NCI-H1417 treated with DMSO at 0.1 percent for 48 hours (cell line): ENCODE measurements at places on chromosomes 2 and 18.
A peak's percentile ranks its signal among the peaks of the same experiment; 100 is the strongest.

GRCh38 chr2:208406474-208407451, at the start of gene PTH2R:
TSS of gene PTH2R (plus strand) at chr2:208406792. CDS start at chr2:208407044, 252 bp downstream.
- peak; percentile 36 for DNase-seq

DNA sequence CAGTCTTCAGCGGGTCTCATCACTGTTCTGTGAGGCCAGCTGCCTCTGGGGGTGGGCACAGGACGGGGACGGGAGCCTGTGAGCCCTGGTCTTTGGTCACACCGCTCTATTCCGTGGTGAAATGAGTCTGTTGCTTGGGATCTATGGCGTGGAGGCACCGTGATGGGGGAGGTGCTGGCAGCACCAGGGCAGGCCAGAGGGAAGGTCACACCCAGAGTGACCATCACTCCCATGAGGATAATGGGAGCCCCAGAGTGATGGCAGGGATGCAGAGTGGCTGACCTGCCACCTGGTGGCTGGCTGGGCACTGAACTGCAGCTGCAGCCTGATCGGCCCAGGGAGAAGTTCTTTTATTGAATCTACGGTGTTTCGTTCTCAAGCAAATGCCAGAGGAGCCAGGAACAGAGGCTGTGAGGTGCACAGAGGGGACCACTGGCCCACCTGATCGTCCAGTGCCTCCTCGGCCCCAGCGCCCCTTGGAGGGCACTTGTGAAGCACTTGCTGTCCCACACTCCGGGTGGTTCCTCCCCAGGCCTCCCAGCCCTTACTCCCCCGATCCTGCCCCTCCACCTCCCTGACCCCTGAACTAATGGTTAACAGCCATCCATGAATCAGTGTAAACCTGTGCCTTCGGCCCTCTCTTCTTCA, 17.9 kb downstream of the KCNIP3 start:
- DNase-seq = no peak

- no peak for DNase-seq
Measured at GRCh38 chr2:19176172-19176852, 182.1 kb downstream of the OSR1 start.

DNA sequence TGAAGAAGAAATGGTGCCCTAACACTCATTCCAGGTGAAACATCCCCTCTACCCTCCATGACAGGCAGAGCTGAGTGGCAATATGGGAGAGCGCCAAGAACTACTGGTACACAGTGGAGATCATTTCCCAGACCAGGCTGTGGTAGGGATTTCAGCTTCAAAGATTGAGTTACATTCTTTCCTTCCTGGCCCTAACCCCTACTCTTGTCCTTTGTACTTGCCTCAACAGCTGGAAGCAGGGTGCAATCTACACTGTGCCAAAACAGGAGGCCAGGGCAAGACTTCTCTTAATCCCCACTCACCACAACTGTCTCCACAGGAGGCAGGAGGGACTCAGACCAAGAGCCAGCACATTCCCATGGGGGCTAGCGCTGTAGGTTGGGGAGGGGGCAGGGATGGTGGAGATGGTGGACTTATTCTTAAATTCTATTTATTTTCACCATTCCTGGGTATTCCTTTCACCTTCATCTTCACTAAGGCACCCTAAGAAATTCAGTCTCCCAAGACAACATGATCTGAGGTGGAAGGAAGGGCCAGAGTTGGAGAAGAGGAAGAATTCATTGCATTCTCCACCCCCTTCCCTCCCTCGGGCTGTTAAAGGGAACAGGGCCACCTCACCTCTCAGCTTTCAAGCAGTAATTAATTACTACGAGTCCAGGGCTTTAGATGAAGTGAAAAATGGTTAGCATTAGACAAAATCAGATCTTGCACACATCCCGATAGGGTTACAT, 65.9 kb downstream of the AAK1 start:
- no peak for DNase-seq

GRCh38 chr18:66993492-66993891, 389.6 kb upstream of the CDH19 start:
- no peak for DNase-seq

DNA sequence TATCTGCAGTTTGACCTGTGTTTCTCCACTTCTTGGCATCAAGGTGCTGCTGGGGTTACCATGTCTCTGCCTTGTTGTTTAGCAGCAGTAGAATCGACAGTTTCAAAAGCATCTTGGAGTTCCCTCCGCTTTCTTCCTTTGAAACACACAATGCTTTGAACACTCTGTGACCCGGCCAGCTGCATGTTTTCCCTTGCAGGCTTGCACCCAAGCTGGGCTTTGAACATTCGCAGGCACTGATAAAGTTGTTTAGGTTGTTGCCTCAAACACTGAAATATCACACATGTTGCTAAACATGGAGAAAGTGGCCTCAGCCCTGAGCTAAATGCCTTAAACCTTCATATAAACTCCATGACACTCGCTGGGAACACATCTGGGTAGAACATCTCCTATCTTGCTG, 251.7 kb downstream of the TSN start:
- DNase-seq = no peak

DNA sequence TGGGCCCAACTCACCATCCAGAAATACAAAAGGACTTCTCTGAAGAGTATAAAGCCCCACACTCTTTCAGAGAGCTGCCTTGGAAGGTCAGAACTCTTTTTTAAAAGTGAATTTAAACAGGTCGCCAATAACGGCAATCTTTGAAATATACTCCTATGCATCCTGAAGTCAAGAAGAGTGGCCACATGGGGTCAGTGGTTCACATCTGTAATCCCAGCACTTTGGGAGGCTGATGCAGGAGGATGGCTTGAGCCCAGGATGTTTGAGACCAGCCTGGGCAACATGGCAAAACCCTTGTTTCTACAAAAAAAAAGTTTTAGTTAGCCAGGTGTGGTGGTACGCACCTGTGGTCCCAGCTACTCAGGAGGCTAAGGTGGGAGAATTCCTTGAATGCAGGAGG, 68.1 kb upstream of the FZD7 start:
- no peak for DNase-seq

DNA sequence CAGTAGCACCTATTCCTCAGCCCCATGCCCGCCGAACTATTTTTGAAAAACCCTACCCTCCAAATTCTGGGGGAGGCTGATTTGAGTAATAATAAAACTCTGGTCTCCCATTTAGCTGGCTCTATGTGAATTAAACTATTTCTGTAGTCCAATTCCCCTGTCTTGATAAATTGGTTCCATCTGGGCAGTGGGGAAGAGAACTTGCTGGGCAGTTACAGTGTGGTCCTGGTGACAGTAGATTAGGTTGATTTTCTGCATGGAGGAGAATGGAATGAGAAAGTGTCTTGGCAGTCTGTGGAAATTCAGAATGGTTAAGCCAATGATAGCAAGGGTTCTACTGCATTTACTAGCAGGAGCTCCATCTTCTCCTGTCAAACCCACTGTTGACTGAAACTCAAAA, 95.0 kb downstream of the SPP2 start:
- DNase-seq = no peak

- DNase-seq = no peak
Measured at GRCh38 chr2:209358992-209359391, 64.9 kb upstream of the MAP2 start.

- no peak for DNase-seq
Measured at GRCh38 chr2:71559828-71560637, 106.7 kb downstream of the DYSF start.

GRCh38 chr2:137187216-137187615, 421.9 kb downstream of the THSD7B start:
- DNase-seq = no peak

DNA sequence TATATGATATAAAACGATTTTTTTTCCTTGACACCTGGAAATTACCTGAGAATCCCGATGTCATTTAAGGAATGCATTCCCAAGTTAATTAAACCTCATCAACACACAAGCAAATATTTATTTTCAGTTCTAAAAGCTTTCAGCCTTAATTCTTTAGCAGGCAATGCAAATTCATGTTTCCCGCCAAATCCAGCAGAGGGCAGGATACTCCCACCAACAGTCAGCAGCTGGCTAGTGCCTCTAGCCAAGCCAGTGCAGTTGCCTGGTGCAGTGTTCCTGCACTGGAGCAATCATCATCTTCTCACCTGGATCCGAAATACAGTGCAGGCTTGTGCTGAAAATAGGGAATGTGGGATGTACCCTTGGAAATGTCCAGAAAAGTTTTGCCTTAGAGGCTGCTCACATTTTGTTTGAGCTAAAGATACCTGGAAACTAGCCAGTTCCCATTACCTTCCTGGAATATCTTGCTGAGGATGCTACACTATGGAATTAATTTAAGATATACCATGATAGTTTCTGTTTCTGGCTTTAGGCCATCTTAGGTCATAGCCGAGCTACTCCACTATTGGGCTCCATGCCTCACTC, 48.4 kb upstream of the CYTIP start:
- no peak for DNase-seq
